ENCODE measurements at places on chromosomes 5 and 9. TPM values are rescaled to one million over a fixed set of nuclear protein-coding genes. Genes with fewer than 3 reads are reported as not detected.

DNA sequence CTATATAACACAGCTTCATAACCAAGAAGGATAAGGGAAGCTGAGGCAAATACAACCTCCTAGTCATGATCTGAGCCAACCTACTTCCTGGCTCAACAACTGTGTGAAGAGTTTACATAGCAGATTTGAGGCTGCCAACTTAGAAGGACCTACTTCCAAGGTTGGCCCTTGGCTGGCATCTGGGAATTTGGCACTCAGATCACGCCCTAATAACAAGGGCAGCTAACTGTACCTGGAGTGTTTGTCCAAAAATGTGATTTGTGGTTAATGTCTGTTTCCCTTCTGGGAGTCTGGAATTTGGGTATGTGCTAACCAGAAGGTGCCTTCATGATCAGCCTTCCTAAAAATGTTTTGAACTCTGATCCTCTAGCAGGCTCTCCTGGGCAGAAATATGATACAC, 287.2 kb downstream of the CAAP1 start:
- H3K4me1 ChIP-seq, result no peaks in the 10 kb centered on the region
- no peak for DNase-seq
- no peaks in the 10 kb centered on the region for H3K36me3 ChIP-seq
- no peak overlapping the region for H3K4me3 ChIP-seq
- no peak overlapping the region for H3K27ac ChIP-seq

The TLR4 gene
- total RNA-seq, result 35.0 TPM

DNA sequence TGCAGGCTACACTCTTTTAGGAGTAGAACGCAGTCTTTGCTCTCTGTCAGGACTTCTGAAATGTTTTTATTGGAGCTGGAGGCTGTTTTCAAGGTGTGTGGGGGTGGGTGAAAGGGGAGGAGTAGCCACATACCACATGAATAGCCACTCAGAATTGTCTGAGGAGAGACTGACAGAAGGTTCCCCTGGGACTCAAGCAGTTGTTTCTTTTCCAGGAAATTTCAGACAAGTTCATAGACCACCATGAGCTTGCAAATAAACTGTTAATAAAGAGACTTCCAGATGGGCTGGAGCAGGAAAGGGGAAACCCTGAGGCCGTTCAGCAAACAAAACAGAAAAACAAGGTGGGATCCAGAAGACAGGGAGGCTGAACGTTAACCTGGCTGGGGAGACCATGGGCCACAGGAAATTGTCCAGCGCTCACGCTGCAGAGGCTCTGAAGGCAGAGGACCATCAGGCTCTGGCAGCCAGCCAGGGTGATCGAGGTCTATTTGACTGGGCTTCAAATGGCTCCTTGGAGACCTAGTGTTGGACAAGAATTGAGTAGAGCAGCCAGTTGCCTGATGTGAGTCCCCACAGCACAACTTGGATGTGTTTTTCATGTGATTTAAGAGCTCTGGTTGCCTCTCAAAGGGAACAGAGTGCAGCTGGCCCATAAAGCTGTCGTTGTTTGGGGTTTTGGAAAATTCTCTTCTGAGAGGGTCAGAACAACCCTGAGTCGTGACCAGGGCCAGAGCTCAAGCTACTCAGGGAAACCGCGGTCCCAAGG, 159.2 kb upstream of the RAI14 start:
- H3K4me1 ChIP-seq, result peaks cover 6% of the 10 kb centered on the region
- H3K36me3 ChIP-seq, result no peaks in the 10 kb centered on the region

DNA sequence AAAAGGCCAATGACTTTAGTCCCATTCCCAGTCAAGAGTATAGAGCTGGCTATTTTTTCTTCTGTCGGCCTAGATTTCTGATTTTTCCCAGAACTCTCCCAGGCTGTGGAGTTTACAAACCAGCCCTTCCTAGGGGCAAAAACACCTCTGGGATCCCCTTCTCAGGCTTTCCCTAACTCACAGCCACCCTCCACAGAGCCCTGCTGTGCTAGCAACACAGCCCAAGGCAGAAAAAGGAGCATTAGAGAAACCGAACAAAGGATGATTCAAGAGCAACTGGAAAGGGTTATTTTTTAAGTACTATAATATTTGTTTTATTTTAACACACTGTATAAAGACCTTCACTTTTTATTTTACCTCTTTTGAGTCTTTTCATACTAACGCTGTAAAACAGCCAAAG, 234.8 kb downstream of the GLIS3 start:
- peaks cover 5% of the 10 kb centered on the region for H3K4me1 ChIP-seq
- H3K36me3 ChIP-seq, result no peaks in the 10 kb centered on the region
- no peak overlapping the region for H3K4me3 ChIP-seq
- no peak for DNase-seq

- H3K4me1 ChIP-seq, result peaks cover 6% of the 10 kb centered on the region
- H3K4me3 ChIP-seq, result peak overlapping the region; percentile 79
- peak overlapping the region; percentile 60 for H3K27ac ChIP-seq
- DNase-seq, result peak; percentile 61
- H3K36me3 ChIP-seq, result no peaks in the 10 kb centered on the region
These were observed 668 bp downstream of the GLIS3 start for GRCh38 chr9:4299005-4299795.

DNA sequence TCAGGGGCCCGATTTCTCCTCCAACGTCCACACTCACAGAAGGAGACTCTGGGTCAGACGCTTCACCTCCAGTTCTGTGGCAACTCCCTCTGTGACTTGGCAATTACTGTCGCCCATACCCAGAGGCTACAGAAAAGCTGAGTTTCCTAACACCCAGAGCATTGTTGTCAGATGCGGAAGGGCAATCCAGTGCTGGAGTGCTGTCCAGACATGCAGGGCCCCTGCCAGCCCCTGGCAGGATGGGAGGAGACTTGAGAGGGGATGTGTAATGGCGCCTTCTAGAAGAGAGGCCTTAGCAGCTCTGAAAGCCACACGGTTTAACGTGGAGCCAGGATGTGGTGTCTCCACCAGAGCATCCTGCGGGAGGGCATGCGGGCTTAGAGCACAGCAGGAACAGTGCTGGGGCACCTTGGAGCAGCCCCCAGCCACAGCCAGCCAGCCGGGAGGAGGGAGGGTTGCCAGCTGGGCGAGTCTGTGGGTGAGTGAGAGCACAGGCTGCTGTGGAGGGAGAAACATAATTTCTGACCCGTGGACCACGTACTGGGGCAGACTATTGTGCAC, 139.4 kb upstream of the IRX1 start:
- H3K4me1 ChIP-seq, result no peaks in the 10 kb centered on the region
- no peak for DNase-seq
- no peak overlapping the region for H3K27ac ChIP-seq
- H3K36me3 ChIP-seq, result no peaks in the 10 kb centered on the region

- H3K27me3 ChIP-seq, result no peaks in the 10 kb centered on the region
- no peaks in the 10 kb centered on the region for H3K36me3 ChIP-seq
- H3K4me1 ChIP-seq, result no peaks in the 10 kb centered on the region
- no peak overlapping the region for H3K27ac ChIP-seq
These were observed 219.0 kb downstream of the SREK1 start for GRCh38 chr5:66363097-66363496.

The SEC61B gene
- 111 TPM for total RNA-seq

DNA sequence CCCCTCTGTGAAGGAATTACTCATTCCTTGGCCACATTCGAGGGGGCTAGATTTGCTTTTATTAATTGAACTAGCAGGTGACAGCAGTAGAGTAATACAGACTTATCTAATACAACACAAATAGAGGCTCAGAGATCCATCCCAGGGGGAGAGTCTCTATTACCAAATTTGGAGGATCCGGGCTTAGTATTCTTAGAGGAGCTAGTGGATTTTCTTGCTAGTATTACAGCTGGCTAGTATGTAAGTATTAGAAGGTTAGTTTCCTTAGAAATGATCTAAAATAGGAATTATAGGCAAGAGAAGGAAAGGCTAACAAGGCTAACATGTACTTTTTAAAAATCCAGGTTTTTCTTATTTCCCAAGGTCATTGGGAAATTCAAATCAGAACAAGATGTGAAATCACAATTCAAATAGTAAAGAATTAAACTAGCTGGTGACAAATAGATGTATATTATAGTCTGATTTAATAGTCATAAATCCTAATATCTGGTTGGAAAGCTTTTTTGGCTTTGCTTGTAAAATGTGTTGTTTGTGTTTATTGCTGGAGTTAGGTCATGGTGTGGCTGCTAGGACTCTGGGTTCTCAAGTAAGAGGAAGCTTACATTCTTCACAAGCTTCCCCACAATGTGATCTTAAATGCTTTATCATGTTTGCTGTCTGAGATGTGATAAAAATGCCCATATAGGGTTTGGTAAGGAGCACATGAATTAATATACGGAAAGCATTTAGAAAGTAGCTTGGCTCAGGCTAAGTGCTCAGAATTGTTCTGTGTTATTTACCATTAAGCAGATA, 160.4 kb upstream of the MPDZ start:
- no peak overlapping the region for H3K27ac ChIP-seq
- no peaks in the 10 kb centered on the region for H3K27me3 ChIP-seq
- no peak for DNase-seq
- no peaks in the 10 kb centered on the region for H3K4me1 ChIP-seq
- H3K36me3 ChIP-seq, result no peaks in the 10 kb centered on the region

The SLCO6A1 gene
- total RNA-seq, result 0.75 TPM

GRCh38 chr5:79872291-79872690, 118.8 kb downstream of the MTX3 start:
- no peak for DNase-seq
- no peak overlapping the region for H3K4me3 ChIP-seq
- no peaks in the 10 kb centered on the region for H3K36me3 ChIP-seq
- H3K4me1 ChIP-seq, result no peaks in the 10 kb centered on the region
- H3K27ac ChIP-seq, result no peak overlapping the region

DNA sequence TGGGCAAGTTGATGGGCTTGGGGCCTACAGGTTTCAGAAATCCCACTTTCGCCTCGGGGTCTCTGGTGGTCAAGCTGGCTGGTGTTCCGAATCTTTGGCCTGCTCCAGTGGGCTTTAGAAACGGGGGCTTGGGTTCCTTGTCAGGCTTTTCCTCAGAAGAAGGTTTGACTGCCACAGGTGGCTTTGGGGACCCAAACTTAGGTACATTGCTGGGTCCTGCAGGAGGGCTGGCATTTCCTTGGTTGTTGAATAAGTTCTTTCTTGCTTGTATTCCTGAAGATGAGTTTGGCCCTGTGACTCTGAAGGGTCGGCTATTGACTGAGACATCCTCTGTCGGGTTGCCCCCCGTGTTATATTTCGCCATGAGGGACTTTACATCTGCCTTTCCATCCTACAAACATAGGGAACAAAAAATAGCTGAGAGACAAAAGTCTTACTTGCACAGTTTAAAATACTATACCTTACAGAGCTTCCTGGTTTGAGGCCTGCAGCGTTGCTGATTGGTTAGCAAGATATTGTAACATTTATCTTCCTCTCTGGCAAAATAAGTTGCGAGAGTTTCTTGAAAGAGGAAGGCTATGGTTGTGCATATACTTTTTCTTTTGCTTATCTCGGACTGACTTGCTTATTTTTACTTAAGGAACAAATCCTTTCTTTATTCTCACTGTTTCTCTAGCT, 16.6 kb downstream of the FYB1 start:
- H3K27ac ChIP-seq, result no peak overlapping the region
- H3K4me3 ChIP-seq, result no peak overlapping the region
- no peak for DNase-seq
- H3K36me3 ChIP-seq, result no peaks in the 10 kb centered on the region

DNA sequence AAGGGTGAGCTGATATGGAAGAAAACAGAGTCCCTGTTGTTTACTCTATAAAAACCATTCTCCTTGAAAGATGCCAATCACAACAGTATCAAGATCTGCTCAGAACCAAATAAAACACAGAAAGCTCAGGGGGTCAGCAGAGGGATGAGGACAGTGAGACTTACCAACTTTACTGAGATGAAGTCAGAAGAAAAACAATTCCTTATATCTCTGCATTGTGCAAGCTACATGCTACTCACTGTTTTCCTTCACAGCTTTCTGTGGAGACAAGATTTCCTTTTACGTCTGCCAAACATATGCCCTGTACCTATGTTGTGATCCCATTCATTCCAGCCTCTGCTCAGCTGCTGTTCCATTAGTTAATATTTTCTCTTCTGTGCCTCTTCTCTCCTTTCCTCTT, 185.6 kb downstream of the TSSK1B start:
- no peaks in the 10 kb centered on the region for H3K27me3 ChIP-seq
- no peak overlapping the region for H3K27ac ChIP-seq
- no peaks in the 10 kb centered on the region for H3K36me3 ChIP-seq
- no peak for DNase-seq
- no peaks in the 10 kb centered on the region for H3K4me1 ChIP-seq

The CRB2 gene
- total RNA-seq, result 0.15 TPM

- H3K27me3 ChIP-seq, result no peaks in the 10 kb centered on the region
- no peaks in the 10 kb centered on the region for H3K4me1 ChIP-seq
- DNase-seq, result no peak
- H3K4me3 ChIP-seq, result no peak overlapping the region
These were observed 9.1 kb upstream of the ANKH start for GRCh38 chr5:14880688-14881087.

DNA sequence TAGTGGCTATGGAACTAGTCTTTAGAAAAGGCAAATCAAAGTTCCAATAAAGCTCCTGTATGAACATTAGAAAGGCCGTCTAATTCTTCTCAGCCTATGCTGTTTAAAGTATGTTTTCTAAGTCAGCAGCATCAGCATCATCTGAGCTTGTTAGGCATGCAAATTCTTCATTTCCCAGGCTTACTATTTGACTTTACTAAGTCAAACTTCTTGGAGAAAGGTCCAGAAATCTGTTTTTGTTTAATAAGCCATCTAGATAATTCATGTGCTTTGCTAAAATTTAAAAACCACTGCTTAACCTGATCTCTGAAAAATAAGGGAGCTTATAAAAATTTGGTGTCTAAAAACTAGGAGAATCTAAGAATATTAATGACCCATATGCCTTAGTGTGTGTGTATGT, 200.2 kb upstream of the SGCD start:
- H3K27ac ChIP-seq, result no peak overlapping the region
- H3K27me3 ChIP-seq, result no peaks in the 10 kb centered on the region
- H3K4me1 ChIP-seq, result no peaks in the 10 kb centered on the region

GRCh38 chr9:35680331-35681105, 6.8 kb downstream of the CA9 start:
- no peaks in the 10 kb centered on the region for H3K27me3 ChIP-seq
- H3K27ac ChIP-seq, result peak overlapping the region; percentile 29
- DNase-seq, result peak; percentile 52

- H3K27ac ChIP-seq, result no peak overlapping the region
- DNase-seq, result no peak
- no peaks in the 10 kb centered on the region for H3K36me3 ChIP-seq
- no peak overlapping the region for H3K4me3 ChIP-seq
- no peaks in the 10 kb centered on the region for H3K27me3 ChIP-seq
These were observed 354.8 kb downstream of the NTRK2 start for GRCh38 chr9:85024374-85024773.
